ENCODE measurements at places on chromosomes 6 and 20.

- DNase-seq: no peak
These were observed 4.2 kb downstream of the AHI1 start for GRCh38 chr6:135493218-135493961.

- DNase-seq: no peak
These were observed 69.3 kb upstream of the MYL9 start for GRCh38 chr20:36471885-36472636.

DNA sequence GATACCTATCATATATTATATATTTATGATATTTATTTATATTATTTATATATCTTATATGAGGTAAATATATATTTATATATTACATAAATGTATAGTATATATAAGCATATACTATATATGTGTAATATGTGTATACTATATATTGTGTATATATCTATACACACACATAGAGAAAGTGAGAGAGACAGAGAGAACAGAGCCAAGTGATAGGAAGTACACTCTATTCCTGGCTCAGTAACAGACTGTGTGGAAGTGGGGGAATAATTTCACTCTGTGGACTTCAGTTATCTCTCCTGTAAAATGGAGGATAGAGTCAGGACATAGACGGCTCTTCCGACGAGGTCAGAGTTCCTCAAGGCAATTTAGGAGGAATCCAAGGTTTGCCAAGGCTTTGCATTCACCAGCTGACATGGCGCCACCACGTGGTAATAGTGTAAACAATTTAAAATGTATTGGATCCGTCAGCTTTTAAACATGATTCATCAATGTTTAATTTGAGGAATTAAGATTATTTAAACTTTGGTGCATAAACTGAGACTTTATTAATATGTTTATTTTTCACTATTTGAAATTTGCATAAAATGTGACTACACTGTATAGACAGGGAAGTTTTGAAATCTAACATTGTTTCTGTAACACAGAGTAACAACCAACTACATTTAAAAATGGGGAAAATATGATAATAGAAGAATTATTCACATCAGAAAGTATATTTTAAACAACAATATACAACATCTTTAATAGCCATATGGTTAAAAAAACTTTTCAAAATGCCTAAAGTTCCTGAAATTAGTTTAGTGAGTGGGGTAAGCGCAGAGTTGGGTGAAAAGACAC lies 75.4 kb upstream of the TMEM244 start:
- DNase-seq: peak; percentile 31

- no peak for DNase-seq
These were observed 167.9 kb upstream of the MYLIP start for GRCh38 chr6:15960740-15961634.

DNA sequence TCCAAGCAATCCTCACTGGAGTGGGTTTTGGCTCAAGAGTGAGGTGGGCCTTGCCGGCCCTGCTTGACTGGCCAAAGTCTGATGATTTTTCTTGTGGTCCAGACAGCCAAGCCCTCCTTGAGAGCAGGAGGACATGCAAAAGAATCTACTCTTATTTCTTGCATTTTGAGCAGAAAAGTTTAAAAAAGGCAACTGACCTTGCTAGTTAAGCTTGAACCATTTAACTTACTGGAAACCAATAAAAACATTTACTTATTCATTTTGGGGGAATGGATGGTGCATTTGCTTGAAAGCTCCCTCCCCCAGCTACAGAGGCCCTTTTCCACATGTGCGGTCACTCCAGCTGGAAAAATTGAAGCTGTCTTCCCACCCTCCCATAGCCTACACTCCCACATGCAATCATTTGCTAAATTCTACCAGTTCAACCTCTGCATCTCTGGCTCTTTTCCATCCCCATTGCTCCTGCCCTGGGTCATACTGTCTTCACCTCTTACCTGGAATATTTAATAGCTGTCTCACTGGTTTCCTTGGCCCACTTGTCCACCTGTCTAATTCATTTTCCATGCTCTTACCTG lies 527.9 kb downstream of the DHX35 start:
- DNase-seq: no peak

GRCh38 chr6:169965657-169966311 lies 214.4 kb downstream of the ERMARD start:
- no peak for DNase-seq

DNA sequence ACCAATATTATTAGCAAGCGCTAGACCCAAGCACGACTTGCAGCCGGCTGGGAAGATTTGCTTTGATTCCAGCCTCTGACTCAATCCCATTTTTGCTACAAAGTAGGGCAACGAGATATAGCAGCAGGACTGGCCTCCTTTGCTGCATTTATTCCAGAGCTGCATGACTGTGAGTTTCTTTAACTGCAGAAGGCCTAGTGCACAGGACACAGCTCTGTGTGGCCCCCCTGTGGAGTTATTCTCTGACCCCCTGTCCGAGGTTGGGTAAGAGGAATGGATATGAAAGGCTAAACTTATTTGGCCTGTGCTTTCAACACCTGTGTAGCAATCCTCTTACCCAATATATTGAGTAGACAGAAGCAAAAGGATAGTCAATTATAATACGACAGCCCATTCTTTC lies 133.3 kb upstream of the SPTLC3 start:
- no peak for DNase-seq

DNA sequence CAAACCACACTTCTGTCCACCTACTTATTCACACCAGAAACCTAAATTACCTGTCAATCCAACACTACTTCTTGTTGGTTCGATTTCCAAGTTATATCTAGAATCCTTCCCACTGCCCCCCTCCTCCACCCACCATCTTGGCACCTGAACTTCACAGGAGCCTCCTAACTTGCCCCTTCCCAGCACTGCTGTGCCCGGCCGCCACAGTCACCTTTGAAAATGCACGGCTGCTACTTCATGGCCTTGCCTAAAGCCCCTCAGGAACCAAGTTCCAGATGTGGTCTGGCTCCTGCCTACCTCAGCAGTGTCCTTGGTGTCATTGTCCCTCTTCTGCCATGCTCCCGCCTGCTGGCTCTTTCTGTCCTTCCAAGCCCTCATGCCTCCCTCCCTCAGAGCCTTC lies 31.2 kb downstream of the PKIG start:
- DNase-seq: no peak

GRCh38 chr6:89117211-89118108 lies at the start of gene SRSF12:
Gene SRSF12, minus strand, starts transcription at chr6:89118071. Its CDS starts 184 bp downstream, at chr6:89117887.
- DNase-seq: peak; percentile 30

GRCh38 chr20:17624070-17624469 lies 54.2 kb downstream of the DSTN start:
- no peak for DNase-seq

DNA sequence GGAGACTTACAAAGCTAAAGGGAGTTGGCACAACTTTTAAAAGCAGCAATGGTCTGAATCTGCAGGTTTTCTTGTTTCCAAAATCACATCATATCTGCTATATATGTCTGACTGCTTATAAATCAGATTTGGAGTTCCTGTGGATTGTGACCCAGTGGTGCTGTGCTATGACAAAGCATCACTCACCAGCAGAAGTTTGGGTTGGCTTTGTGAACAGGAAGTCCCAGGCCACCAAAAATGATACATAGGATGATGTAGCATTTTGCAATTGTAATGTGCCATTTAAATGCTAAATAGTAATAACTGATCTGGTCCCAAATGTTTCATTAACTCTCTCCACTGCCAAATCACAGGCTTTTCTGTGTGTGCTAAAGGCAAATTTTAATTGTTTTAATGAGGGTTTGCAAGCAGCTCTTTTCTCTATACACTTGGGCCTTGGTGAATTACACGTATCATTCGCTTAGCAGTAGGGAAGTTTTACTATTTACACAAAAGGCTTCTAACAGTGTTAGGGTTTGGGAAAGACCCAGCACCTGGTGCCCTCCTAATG lies 60.8 kb downstream of the SYNDIG1 start:
- DNase-seq: no peak

GRCh38 chr20:63265891-63266515 lies 6.6 kb upstream of the ARFGAP1 start:
- no peak for DNase-seq

GRCh38 chr6:1179571-1180459 lies 132.1 kb upstream of the FOXQ1 start:
- DNase-seq: no peak

GRCh38 chr6:132198040-132198439 lies 203.2 kb downstream of the MOXD1 start:
- DNase-seq: no peak

- DNase-seq: no peak
These were observed 39.4 kb downstream of the YTHDF1 start for GRCh38 chr20:63176427-63177133.

GRCh38 chr6:20319520-20320357 lies 81.9 kb upstream of the E2F3 start:
- no peak for DNase-seq

- no peak for DNase-seq
These were observed 19.3 kb upstream of the NEDD9 start for GRCh38 chr6:11251553-11252360.

GRCh38 chr6:167244991-167245390 lies 46.1 kb upstream of the UNC93A start:
- no peak for DNase-seq

GRCh38 chr6:41371992-41372831 lies 36.8 kb downstream of the NCR2 start:
- DNase-seq: no peak

DNA sequence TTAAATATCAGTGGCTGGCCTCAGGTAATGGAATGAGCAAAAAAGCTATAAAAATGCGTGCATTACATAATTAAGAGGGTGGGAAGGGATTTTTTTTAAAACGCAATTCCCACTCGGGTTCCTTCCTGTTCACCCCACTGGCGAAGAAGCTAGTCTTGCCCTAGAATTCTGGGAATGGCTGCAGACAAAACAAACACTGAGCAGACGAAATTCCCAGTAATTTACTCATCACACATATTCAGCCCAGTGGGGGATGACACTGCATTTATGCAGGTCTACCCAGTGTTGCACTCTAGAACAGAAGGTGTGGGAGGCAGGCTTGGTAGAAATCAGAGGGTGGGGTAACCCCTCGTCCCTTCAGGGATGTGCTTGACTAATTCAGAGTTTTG lies 2695.0 kb upstream of the DEFB115 start:
- DNase-seq: no peak

- no peak for DNase-seq
These were observed 69.0 kb downstream of the ZHX3 start for GRCh38 chr20:41248368-41249024.

DNA sequence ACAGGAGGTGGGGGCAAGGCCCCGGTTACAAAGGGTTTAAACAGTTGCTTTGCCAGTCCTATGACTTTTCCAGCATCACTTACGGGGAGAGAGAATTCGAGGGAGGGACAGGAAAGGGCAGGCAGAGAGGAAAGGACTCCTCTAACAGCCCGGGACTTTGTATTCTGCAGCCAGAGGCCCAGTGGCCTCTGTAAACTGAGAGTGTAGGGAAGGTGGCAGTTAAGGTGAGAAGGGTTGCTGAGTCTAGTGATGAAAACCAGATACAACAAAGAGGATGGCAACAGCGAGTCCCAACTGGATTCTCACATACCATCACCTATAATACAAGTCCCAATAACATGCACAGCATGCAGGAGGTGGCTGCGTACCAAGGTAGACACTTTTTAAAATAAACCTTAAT lies 13.5 kb downstream of the PLAGL2 start:
- DNase-seq: no peak

GRCh38 chr6:139133262-139134063 lies 1.4 kb upstream of the HECA start:
- DNase-seq: no peak

- no peak for DNase-seq
These were observed 437.0 kb downstream of the BTBD3 start for GRCh38 chr20:12354725-12355124.

GRCh38 chr6:50849796-50850180 lies 31.1 kb downstream of the TFAP2B start:
- no peak for DNase-seq

- no peak for DNase-seq
These were observed 378.8 kb downstream of the CDH4 start for GRCh38 chr20:61630816-61631215.

GRCh38 chr20:32803092-32803491 lies 16.7 kb upstream of the MAPRE1 start:
- DNase-seq: no peak

- no peak for DNase-seq
These were observed 34.4 kb upstream of the RAB23 start for GRCh38 chr6:57256541-57256940.

DNA sequence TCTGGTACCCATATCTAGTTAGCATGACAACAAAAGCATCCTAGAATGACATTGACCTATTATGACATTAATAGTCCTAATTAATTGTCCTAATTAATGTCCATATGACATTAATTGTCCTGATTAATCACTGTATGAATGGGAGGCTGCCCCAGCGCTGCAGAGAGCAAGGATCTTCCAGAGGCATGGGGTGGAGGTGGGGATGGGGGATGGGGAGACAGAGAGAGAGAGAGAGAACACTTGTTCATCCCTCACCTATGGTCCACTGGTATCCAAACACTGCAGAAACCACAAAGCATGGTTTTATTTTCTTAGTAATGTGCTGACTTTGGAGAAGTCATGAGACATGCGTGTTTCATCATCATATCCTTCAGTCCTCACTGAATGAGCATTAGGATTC lies 235.1 kb downstream of the FNDC1 start:
- no peak for DNase-seq

- no peak for DNase-seq
These were observed 57.4 kb upstream of the EMILIN3 start for GRCh38 chr20:41424011-41424410.

DNA sequence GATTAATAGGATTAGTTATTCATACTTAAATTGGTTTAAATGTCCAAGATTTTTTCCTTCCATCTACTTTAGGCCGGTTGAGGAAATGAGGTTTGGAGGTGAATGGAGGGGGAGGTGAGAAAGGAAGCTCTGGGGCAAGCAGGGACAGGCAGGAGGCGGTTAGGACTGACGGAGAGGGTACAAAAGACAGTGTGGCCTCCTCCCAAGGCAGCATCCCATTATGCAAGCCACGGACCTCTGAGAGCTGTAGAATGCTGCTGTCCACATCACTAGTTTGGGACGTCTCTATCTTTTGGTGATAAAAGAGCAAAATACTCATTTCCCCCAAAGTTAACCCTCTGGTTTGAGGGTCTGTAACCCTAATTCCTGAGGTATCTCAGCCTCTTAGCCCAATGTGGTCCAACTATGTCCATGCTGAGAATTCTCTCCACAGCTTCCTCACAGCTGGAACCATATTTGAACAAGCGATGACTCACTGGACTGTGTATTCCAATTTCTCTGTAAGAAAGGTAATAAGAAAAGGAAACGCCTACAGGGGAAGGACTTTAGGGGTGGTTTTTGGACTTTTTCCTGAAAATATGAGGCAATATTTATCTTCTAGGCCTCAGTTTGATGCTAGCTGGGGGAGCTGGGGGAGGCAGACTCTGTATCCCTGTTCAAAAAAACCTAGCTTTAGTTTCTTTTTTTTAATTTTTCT lies 172.2 kb downstream of the TFAP2B start:
- DNase-seq: no peak

- no peak for DNase-seq
These were observed 202.2 kb downstream of the TASP1 start for GRCh38 chr20:13436530-13436929.

DNA sequence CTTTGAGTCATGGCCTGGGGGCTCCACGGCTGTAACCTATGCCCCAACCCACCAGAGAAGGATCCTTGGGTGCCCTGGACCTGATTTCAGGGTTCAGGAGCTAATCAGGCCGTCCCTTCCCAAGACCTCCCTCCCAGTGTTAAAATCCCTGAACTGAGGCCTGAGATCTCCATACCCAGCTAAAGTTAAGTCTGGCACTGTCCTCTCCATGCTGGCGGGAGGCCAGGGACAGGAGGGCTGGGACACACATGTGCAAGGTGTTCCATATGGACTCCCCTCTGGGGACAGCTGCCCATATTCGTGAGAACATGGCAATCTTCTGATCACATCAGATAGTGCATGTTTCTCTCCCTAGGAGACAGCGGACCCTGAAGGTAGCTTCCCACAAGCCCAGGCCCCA lies 11.5 kb upstream of the TREML4 start:
- DNase-seq: no peak
